Glomerular endothelial cell (primary cell): ENCODE measurements at places on chromosomes 12 and 14. TPM values are rescaled to one million over a fixed set of nuclear protein-coding genes. Genes with fewer than 3 reads are reported as not detected.

Gene AQP6
- total RNA-seq: not detected in 2 replicates

Gene LRFN5
- total RNA-seq: 0.41 and 1.4 TPM in 2 replicates

Gene CCDC175
- total RNA-seq: not detected in 2 replicates

Gene NOXRED1
- 0.12 TPM in 1 of 2 replicates, not detected in the other for total RNA-seq
